ENCODE measurements at places on chromosomes 5 and 9.

- DNase-seq: no peak
These were observed 124.9 kb downstream of the MRPS30 start for GRCh38 chr5:44933686-44934085.

- DNase-seq: peak; percentile 100
These were observed 178.5 kb downstream of the C9orf152 start for GRCh38 chr9:110029429-110029955.

GRCh38 chr5:3656803-3657202, 61.2 kb downstream of the IRX1 start:
- no peak for DNase-seq

GRCh38 chr9:13487071-13487470, 207.6 kb upstream of the MPDZ start:
- no peak for DNase-seq

GRCh38 chr5:109945097-109945678, 255.5 kb downstream of the MAN2A1 start:
- no peak for DNase-seq

Data from suppressor macrophage treated with lipopolysaccharide for 1 hour (primary cell).